ENCODE measurements at places on chromosomes 3 and 15.

DNA sequence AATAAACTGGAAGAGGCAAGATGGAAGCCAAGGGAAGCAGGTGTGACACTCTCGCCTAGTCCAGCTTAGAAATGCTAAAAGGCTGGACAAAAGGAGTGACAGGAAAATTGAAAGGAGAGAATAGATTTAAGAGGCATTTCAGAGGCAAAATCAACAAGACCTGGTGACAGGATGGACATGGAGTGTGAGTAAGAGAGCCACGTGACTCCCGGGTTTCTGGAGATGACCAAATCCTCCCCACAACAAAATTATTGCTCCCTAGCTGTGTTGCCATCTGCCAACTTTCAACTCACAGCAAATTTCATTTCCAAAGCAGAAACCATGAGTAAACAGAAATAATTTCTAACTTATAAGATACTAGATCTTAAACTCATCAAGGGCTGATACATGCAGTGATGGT lies 52.6 kb downstream of the MTHFS start:
- DNase-seq = no peak

GRCh38 chr15:89805241-89806209 lies 9.1 kb downstream of the ANPEP start:
- DNase-seq = no peak

- DNase-seq = no peak
These were observed 20.0 kb upstream of the BLM start for GRCh38 chr15:90697175-90697574.

DNA sequence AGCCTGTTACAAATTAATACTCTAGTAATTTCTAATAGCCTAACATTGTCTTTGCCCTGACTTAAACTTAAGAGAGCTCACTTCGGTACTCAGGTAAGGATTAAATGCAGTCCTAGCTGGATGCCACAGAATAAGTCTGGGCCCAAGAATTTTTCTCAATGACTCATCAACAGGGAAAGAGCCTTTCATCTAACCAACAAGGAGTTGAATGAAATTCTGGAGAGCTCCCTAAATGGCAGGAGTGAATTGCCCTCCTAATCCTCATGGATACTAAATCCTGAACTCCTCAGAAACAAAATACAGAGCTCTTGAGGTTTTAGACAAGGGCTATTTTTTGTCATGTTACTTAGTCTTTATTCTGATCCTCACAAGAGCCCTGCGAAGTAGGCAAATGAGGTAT lies 159.5 kb downstream of the PLCH1 start:
- DNase-seq = no peak

GRCh38 chr3:65995515-65995914 lies 43.2 kb downstream of the MAGI1 start:
- DNase-seq = no peak
